ENCODE measurements at places on chromosomes 11 and 22.

- no peak for DNase-seq
These were observed 25.5 kb upstream of the SHISAL1 start for GRCh38 chr22:44338177-44338810.

- peak; percentile 84 for DNase-seq
These were observed 4.9 kb downstream of the NDUFC2 start for GRCh38 chr11:78074756-78075155.

GRCh38 chr22:20441631-20442484 is 4.2 kb upstream of the SCARF2 start:
- no peak for DNase-seq

DNA sequence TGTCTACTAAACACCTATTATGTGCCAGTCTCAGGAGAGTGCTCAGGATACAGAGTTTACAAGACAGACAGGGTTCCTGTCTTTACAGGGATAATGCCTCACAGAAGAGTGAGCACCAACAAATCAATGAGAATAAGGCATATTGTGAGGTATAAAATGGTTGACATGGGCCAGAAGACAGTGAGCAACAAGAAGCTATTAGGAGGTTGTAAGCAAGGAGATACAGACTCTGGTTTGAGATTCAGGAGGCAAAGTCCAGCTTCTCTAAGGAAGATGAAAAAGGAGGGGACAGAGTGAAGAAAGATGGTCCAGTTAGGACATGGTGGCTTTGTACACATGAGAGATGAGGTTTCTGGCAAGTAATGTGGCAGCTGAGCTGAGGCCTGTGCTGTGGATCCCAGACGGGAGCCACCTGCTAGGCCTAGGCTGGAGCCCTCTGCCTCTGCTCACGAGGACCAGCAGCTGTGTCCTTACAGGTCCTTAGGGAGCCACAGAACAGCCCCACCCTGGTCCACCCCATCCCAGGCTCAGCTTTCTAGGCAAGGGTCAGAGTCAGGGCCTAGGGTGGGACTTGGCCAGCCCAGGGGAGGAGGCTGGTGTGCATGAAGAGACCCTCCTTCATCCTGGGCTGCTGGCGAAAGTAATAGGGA is 110.5 kb downstream of the ZNF280B start:
- no peak for DNase-seq

GRCh38 chr22:11253000-11253511 is 4274.9 kb upstream of the OR11H1 start:
- no peak for DNase-seq

- DNase-seq = no peak
These were observed 69.7 kb upstream of the PRDM11 start for GRCh38 chr11:45076761-45077160.

DNA sequence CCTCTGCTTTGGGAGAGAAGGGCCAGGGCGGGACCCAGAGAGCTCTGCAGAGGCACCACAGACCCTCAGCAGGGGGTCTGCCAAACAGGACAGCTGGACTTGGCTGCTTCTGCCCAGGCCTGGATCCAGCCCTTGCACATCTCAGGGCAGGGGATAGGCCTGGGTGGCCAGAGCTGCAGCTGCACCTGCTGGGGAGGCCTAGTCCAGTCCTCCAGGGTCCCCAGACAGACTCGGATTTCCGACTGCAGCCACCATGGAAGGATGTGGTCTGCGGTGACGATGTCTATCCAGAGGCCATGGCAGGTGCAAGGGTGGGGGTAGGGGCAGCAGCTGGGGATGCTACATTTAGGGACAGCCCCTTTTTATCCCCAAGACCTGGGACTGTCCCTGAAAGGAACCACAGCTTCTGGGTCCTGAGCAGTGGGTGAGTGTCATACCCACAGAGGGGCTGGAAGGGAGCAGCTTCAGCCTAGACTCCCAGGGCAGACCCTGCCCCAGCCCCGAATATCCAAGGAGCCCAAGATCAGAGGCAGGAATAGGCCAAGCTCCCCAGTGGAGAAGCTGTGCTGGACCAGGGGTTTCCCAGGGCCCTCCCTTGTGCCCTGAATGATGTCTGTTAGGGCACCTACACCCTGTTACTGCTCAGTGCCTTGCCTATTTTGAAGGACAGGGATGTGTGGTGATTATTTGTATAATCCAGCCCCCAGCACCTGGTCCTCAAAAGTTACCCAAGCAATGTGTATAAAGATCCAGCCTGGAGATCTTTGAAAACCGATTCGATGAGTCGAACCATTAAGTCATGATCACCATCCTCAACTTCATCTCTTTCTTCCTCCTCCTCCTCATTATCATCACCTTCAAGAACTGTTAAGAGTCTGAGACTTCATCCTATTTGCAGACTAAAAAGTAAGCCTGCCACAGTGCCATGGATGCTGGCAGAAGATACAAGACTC is 2.5 kb upstream of the IGLL5 start:
- DNase-seq = no peak

GRCh38 chr11:103808252-103808651 is 228.2 kb upstream of the DDI1 start:
- no peak for DNase-seq
